ENCODE measurements at places on chromosomes 16 and 17.

GRCh38 chr16:57504001-57504400 lies 17.7 kb upstream of the DOK4 start:
- DNase-seq = no peak

- no peak for DNase-seq
These were observed 28.8 kb downstream of the TOM1L2 start for GRCh38 chr17:17943281-17943984.

GRCh38 chr17:34532281-34533065 lies 46.9 kb upstream of the TMEM132E start:
- DNase-seq = no peak

GRCh38 chr17:74998783-74999182 lies 11.4 kb downstream of the CDR2L start:
- DNase-seq = no peak

DNA sequence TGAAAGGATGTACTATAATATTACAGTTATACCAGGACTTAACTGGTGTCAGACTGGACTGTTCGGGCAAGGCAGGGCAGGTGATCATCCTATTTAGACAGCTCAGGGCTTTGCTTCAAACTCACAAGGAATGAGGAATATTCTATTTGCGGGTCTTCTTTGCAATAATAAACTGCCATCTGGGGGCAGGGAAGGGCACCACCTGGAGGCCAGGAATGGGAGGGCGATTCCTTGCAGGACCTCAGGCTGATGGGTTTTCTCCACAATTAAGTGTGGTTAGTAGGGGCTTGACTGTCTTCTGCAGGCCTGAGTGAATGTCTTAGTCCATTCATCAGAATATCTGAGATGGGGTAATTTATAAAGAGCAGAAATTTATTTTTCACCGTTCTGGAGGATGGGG lies 424.1 kb downstream of the CA10 start:
- no peak for DNase-seq

- DNase-seq = no peak
These were observed 1.9 kb upstream of the MYL11 start for GRCh38 chr16:30372725-30373124.

GRCh38 chr17:54793271-54793670 lies 107.4 kb upstream of the TOM1L1 start:
- no peak for DNase-seq

- no peak for DNase-seq
These were observed 730.7 kb upstream of the KIF2B start for GRCh38 chr17:53092072-53092471.

GRCh38 chr16:26475596-26475995 lies 591.1 kb upstream of the C16orf82 start:
- no peak for DNase-seq

- DNase-seq = no peak
These were observed 24.9 kb downstream of the AMFR start for GRCh38 chr16:56400458-56400857.

DNA sequence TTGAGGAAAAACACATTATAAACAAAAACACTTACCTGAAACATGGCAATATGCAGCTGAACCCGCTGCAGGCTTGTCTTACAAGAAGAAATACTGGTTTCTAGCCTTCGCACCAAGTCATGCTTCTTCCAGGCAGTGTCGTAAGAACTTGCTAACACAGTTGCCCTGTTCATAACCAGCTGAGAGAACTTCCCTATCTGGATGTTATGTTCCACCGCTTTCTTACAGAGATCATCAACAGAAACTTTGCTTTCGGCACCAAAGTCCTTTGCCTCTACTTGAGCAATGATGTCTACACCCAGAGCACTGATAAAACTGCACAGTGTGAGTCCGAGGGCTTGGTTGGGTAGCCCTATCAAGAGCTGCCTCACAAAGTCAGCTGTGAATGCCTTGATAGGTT lies 27.9 kb upstream of the ARL6IP1 start:
- no peak for DNase-seq

DNA sequence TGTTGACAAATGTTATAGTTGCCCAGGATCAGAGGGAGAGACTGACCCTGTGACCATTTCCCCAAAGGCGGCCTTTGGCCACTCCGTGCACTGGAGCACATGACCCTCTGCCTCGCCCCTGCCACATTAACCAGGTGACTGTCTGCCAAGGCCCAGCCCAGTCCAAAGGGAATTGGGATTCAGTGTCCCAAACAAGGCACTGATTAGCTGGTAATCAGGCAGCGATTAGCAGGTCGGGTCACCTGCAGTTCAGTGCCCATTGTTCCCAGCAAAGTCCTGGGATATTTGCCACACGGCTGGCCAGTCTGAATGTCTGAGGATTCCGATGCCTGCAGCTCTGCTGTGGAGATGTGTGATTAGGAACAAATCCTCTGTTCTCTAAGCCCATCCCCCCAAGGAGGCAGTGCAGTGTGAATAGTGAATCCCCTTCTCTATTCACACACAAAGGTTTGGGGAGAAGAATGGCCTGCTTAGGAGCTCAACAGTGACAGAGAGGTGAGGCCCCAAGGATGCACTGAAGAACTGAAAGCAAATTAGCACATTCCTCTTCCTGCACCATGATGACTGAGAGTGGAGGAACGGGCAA lies 123.1 kb upstream of the MAF start:
- no peak for DNase-seq

DNA sequence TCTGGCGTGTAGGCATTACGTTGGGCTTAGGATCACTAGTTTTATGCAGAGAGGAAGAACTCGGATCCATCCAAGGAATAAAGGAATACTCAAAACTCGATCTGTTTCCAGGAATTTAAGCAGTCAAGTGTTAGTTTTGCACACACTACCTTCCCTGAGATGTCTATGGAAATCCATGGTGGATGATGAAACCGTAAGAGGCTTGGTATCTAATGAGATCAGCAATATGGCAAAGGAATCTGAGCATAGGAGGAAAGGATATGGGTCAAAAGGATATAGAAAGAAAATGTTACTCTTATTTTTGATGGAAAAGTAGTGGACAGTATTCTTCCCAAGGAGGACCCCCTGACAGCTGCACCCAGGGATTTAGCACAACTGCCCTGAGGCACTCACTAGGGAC lies 59.6 kb downstream of the SMG6 start:
- DNase-seq = no peak

DNA sequence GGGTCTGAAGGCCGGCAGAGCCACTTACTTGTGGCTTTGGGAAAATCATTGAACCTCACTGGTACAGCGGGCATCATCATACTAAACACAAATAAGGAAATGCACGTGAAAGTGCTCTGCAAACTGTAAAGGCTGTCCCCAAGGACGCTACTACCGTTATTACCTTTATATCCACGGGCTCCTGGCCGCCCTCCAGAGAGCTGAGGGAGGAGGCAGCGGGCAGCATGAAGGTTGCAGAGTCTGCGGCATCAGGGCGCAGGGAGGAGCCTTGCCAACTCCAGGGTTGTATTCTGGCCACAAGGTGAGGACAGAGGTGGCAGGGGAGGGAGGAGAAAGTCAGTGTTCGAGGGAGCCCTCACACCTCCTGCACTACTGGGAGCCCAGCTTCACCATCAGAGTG lies 68.3 kb upstream of the GCSH start:
- no peak for DNase-seq

GRCh38 chr16:24921229-24921628 lies 75.5 kb downstream of the SLC5A11 start:
- no peak for DNase-seq

- no peak for DNase-seq
These were observed 15.8 kb upstream of the EXOSC6 start for GRCh38 chr16:70267516-70267915.

GRCh38 chr17:75691371-75691791 lies 24.2 kb downstream of the SAP30BP start:
- DNase-seq = no peak

DNA sequence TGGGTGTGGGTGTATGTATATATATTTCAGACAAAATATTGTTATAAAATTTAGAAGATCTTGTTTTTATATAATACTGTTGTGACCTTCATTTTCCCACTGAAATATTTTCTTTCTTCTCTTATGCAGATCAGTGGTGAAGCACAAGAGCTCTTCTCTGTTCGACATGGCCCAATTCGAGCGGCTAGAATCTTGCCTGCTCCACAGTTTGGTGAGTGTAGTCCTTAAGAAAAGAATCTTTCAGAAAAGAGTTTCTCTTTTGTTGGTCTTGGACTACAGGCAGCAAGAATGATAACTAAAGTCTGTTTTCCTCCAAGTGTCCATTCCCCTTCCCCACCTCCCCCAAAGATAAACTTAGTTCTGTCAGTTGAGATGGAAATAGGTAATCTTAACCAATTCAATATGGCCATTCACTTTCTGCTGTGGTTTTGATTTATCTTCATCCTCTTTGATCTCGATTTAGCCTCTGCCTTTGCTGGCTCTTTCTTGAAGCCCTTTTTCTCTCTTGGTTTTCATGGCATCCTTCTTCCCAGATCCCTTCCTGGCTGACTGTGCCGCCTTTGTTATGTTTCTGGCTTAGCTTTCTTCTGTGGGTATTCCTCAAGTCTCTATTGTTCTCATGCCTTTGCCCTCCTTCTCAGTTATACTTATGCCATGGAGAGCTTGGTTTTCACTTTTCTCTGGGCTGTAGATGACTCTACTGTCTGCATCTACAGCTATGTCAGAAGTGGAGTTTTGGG lies 69.6 kb downstream of the BCAS3 start:
- no peak for DNase-seq

DNA sequence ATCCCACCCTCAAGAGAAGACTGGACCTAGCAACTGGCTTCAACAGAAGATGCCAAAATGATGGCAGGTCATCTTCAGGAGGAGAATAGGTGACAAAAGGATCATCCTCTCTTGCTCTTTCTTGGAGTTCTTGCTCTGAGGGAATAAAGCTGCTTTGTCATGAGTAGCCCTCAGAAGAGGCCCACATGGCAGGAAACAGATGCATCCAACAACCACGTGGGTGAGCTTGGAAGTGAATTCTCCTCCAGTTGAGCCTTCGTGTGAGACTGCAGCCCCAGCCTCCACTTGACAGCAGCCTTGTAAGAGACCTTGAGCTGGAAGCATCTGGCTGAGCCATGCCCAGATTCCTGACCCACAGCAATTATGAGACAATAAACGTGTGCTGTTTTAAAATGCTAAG lies 87.5 kb downstream of the DYNLRB2 start:
- DNase-seq = no peak

DNA sequence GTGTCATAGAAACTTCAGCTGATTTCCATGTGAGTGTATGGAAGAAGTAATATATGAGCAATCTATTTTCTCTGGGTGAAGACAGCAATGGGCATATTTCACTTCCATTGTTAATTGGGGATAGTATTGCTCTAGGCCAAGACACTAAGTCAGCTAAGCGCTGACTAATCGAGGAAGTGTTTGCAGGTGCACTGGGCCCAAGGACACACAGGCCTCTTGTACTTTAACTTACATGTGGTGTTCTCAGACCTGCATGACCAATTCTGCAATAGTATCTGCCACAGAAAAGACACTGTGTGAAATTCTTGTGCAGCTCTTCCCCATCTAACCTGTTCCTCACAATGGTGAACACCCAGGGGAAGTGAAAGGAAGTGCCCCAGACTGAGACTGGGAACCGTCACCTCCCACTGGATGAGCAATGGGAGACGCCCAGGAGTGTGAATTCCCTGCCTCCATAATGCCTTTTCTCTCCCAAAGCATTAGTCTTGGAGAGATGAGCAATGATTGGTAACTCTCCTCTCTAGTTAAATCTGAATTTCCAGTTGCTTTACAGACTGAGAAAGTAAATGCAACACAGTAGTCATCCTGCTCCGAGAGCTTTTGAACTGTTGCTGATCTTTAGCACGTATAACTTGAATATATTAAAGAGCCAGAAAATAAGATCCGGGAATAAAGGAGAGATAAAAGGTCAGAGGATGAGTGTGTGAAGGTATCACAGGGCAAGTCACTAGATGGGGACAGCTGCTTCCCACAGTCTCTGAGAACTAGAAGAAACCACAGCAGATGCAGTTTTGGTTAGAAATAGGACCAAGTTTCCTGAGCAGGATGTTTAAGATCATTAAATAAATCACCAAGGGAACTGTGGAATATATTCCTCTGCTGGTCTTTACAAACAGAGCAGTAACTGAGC lies 82.6 kb downstream of the CDK5R1 start:
- DNase-seq = no peak

DNA sequence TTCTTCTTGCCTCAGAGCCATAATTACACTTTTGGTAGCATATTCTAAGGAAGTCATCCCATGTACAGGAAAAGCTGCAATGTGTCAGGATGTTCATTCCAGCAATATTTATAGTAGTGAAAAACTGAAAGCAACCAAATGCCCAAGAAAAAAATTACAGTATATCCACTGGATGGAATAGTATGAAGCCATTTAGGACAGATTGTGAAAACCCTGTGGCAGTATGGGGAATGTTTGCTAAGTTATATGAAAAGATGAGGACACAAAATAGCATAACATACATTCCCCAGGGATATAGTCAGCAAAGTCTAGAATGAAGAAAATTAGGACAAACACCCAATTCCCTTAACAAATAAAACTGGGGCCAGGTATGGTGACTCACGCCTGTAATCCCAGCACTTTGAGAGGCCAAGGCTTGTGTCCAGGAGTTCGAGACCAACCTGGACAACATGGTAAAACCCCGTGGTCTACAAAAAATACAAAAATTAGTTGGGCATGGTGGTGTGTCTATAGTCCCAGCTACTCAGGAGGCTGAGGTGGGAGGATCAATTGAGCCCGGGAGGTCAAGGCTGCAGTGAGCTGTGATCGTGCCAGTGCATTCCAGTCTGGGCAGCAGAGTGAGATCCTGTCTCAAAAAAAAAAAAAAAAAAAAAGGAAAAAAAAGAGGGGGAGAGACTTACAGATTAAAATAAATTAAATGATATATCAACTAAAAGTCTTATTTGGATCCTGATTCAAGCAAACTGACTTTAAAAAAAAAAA lies 2.3 kb downstream of the LRRC3C start:
- no peak for DNase-seq

- DNase-seq = no peak
These were observed 688.9 kb upstream of the KIF2B start for GRCh38 chr17:53133876-53134275.

GRCh38 chr17:15479703-15480102 lies 12.3 kb upstream of the CDRT4 start:
- DNase-seq = no peak

- no peak for DNase-seq
These were observed 388.3 kb downstream of the CA10 start for GRCh38 chr17:51770027-51770759.

DNA sequence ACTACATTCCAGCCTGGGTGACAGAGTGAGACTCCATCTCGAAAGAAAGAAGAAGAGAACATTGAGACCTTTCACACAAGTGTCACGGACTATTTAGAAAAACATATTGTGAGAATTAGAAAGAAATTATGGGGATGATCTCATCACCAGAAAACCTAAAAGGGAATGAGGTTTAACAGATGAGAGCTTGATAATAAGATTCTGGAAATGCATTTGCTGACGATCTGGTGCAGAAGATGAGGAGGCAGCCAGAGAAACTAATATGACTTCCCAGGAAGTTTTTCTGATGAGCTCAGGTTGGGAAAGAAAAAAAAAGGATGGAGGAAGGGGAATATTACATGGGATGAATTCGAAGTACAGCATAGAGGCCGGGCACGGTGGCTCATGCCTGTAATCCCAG lies 10.8 kb upstream of the APOH start:
- DNase-seq = no peak
